NCI-H2081 (cell line): ENCODE measurements at places on chromosomes 3 and 15.

GRCh38 chr15:79168922-79169456 lies 78.4 kb upstream of the RASGRF1 start:
- peak; percentile 90 for DNase-seq

DNA sequence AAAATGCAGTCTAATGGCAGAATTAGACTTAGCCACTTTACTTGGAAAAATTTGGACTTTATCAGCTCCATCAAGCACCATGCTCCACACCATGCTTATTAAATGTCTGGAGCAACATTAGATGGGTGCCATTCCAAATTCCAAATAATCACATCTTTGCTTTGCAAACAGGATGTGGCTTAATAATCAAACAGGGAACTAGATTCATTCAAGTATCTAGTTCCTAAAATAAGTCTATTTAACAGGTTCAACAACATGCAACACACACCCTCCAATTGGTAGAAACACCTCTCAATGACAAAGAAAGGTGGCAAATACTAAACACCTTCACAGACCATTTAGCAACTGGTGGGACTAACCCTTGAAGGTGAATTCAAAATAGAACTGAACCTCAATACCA lies 3.5 kb downstream of the HEXA start:
- no peak for DNase-seq

DNA sequence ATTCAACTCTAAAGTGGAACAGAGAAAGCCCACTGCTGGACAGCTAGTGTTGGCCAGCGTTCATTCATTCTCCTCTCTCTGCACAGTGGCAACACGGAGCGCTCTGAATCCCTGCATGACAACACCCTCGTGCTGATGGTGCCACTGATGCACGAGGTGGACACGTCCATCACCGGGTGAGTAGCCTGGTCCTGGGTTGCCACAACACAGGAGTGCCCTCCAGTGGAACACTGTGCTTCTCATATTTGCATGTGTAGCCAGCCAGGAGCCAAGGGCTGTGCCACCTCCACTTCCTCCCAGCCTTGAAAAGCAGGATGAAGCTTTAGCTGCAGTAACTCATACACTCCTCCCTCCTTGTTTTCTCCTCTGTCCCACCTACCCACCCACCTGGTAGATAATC lies 120.0 kb upstream of the CTDSPL start:
- no peak for DNase-seq

DNA sequence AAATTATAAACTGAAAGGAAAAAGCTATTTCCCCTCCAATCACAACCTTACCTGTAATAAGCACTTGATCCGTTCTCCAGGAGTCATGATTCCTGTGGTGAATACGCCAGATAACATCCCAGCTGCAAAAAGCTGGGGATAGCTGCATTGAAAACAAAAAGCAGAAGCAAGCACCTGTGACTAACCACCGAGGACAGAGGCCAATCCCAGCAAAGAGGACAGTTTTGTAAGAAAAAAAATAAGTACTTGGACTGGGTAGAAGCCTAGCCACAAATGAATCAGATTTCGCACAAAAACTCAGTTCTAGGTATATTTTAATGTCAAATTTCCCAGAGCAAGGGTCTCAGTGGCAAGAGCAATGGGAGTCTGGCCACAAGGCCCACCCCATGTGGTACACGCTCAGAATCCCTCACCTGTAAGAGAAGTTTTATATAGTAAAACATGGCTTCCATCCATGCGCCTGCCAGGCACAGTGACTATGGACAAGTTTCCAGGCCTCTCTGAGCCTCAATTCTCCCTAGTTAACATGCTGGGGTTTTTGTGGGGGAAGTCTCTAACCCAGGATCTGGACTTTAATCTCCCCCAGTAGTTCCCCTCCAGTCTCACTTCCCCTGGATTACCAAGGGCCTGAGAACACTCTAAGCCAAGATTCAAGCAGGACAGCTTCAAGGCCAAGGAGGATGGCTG lies 19.2 kb downstream of the SLC25A20 start:
- DNase-seq = no peak

GRCh38 chr3:136733317-136733833 lies 18.8 kb downstream of the STAG1 start:
- no peak for DNase-seq

GRCh38 chr15:83435202-83435601 lies 11.9 kb upstream of the SH3GL3 start:
- no peak for DNase-seq

DNA sequence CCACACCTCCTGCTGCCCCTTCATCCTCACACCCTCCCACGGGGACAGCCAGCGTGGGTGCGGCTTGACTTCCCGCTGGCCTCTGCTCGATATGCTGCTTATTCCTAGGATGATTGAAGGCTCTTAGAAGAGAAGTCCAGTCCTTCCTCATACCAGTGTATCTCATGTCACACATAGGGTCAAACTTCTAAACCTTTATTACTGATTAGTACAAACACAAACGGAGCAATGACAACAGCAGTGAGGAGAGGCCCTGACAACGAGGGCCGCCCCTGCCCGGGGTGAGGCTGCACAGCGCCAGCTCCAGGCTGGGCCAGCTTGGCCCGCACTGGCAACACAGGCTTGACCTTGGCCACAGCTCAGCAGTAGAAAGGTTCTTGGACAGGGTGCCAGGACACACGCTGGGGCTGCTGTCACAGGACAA lies 3.7 kb downstream of the CIB1 start:
- no peak for DNase-seq

GRCh38 chr3:192130534-192131132 lies 596.7 kb downstream of the FGF12 start:
- DNase-seq = peak; percentile 78

- DNase-seq = peak; percentile 77
Measured at GRCh38 chr3:8328967-8329366, 172.7 kb upstream of the LMCD1 start.

DNA sequence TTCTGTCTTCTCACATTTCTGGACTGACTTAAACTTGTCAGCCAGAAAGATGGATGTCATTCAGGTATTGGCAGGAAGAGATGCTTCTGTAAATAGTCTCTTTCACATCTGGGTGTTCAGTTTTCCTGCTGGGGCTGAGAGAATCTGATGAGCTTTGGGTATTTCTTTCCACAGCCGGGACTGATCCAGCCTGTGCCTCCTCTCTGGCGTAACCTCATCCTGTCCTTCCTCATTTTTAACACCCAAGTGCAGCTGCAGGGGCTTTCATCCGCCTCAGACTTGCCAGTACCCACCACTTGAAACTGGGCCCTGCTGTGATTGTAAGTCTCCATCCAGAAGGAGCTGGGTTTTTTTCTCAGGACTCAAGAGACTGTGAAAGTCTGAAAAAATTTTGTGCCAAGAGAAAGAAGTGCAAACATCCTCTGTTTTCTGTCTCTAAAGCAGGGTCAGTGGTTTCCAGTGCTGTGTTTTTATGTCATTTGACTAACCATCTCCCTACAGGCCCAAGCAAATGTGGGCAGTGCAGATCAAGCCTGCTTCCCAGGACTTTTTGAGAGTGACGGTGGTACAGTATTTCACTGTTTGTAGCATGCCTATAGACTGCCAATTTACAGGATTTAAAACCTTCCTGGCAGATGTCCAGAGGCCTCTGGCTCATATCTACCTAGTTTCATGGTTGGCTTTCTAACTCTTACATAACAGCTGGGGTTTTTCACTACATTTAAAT lies 342.7 kb downstream of the PTPRG start:
- DNase-seq = no peak

GRCh38 chr3:65173841-65174240 lies 486.0 kb upstream of the ADAMTS9 start:
- DNase-seq = no peak

- DNase-seq = peak; percentile 56
Measured at GRCh38 chr3:123026565-123027291, 835 bp downstream of the SEMA5B start.

GRCh38 chr15:39624806-39625205 lies 43.9 kb downstream of the THBS1 start:
- no peak for DNase-seq

DNA sequence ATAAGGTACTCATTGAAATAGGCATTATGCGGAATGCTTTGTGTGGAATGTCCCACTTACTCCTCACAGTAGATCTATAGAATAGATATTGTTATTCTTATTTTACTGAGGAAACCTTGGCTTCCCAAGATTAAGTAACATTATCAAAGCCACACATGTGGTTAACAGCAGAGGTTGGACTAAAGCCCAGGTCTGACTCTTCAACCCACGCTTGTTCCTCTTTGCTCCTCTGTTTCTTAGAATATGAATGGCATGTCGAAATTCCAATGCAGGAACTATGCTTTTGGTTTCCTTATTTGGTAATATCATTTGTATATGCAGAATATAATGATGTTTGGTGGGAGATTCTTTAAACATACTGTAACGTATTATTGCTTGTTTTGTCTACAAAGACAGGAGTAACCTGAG lies 818.8 kb upstream of the LMCD1 start:
- no peak for DNase-seq

GRCh38 chr3:46903341-46904302 lies 26.1 kb downstream of the PTH1R start:
- DNase-seq = no peak

GRCh38 chr15:25427861-25428260 lies 11.0 kb downstream of the UBE3A start:
- no peak for DNase-seq

DNA sequence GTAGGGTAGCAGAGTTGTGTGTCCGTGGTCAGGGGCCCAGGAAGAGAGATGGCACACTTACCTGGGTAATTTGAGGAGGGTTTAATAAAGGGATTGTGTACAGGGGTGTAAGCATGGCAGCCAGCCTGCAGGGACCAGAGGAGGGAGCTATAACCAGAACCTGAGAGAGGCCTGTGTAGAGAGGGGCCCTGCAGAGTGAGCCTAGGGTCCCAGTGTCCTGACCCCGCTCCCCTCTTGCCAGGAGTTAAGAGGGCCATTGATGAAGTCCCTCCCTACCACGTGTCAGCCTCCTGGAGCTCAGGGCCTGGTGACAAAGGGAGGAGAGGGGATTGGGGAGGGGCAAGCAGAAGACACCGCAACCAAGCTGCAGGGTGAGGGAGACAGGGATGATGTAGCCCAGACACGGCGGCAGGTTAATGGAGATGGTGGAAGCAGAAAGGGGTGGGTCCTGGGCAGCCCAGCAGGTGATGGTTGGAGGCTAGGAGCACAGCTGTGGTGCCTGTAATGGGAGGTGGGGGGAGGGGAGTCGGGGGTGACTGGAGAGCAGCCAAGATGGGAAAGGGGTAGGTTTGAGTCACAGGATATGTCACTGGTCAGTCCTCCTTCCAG lies 165.4 kb upstream of the TOPAZ1 start:
- no peak for DNase-seq

- DNase-seq = no peak
Measured at GRCh38 chr3:42078677-42079076, 12.5 kb upstream of the TRAK1 start.

DNA sequence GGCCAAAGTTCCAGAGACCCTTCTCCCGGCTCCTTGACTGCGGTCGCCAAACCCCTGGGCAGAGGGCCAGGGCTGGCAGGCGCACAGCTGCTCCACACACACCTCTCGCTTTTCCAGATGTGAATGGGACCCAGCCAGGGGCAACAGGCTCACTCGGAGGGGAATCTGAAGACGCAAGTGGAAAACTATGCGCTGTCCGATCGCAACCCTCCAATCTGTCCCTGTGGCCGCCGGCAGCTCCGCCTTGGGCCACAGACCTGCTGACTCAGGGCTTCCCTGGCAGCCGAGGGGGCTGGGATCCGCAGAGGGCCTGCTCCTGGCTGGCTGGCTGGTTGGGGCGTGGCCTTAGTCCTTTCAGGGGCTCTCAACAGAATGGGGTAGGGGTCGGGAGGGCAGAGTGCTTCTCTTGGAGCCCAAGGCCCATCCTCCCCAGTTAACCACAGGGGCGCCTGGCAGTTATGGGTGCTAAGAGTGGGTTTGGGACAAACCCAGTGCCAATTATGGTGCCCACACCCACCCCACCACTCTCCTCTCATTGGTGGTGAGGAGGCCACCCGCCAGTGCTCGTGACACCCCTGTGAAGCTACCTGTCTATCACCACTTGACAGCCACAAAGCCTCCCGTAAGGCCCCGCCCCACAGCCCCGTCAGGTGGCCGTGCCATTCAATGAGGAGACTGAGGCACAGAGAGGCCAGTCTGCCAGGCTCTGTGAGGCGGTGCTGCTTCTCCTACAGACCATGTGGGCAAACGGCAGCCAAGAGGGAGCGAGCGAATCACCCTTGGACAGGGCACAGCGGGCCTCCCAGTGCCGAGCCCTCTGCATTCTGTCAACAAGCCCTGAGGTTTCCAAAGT lies 53.8 kb downstream of the IQSEC1 start:
- no peak for DNase-seq

DNA sequence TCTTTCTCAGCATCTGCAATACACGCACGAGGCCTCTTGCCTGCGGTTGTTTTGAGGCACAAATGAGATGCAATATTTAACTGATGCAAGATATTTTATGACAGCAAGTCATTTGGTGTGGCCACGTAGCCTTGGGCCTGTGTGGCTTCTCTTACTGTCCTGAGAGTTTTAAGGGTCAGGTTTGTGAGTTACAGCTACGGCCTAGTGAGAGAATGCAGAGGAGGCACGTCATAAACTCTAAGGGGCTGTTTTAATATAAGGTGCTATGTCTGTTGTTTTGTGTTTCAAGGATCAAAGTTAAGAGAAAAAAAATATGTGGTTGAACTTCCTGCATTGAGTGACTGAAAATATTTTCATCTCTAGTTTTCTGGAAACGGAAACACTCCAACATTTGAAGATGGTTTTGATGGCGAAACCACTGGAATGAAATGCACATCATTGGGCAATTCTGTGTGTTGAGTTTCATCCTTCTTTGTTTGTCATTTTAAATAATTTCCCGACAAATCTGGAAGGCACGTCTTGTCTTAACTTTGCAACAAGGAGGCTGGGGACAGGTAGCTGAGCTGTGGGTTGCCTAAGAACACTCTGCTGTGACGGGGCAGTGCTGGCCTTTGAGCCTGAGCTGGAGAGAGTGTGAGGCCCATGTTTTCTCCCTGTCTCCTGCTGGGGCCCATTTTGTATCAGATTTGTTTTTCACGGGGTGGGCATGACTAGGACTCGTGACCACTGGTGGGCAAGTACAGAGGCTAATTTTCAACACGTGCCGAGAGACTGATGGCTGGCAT lies 5.1 kb downstream of the APBA2 start:
- no peak for DNase-seq

GRCh38 chr15:96586901-96587300 lies 256.4 kb downstream of the NR2F2 start:
- no peak for DNase-seq

DNA sequence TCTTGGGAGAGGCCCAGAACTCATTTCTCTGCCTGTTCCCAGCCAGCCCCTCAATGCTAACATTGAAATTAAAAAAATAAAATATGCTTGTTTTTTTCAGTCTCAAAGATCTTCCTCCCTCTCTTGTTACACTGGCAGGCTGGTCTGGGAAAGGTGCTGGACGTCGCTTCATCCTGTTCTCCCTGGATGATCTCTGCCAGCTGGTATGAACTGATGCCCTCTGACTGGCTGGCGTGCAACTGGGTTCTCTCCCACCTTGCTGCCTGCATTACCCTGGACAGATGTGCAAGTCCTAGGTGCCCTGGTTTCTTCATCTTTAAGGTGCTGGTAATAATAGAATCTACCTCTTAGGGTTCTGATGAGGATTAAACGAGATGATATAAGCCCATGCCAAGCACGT lies 263.9 kb upstream of the PROK2 start:
- DNase-seq = no peak

DNA sequence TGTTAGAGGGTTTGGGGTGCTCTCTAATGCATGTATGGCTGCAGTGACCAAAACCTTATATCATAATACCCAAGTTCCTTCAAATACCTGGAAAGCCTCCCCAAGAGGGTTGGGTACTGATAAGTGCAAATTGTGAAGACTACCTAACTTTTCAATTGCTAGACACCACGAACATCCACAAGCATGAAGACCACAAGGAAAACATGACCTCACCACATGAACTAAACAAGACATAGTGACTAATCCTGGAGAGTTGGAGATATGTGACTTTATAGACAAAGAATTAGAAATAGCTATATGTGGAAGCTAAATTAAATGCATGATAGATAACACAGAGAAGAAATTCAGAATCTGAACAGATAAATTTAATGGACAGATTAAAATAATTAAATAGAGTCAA lies 23.9 kb upstream of the AADACL2 start:
- no peak for DNase-seq
